ENCODE measurements at places on chromosomes 3 and 15. TPM values are rescaled to one million over a fixed set of nuclear protein-coding genes. Genes with fewer than 3 reads are reported as not detected.

DNA sequence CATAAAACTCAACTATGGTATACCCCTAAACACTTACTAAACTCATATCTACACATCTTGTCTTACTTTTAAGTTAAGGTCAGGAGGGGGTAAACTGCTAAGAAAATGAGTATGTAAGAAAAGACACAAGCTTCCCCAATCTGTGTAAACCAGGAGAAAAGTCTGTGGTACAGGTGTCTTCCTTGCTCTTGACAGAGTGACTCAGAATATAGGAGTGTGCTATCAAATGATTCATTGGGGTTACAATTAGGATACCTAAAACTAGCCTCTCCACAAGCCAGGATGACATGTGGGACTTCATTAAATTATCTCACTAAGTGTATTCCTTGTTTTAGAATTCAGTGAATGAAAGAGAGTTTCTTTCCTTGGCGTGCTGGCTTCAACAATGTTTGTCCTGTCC lies 274.8 kb downstream of the BBX start:
- no peak overlapping the region for H3K27ac ChIP-seq
- H3K27me3 ChIP-seq, result no peaks in the 10 kb centered on the region
- no peaks in the 10 kb centered on the region for H3K36me3 ChIP-seq
- H3K4me1 ChIP-seq, result no peaks in the 10 kb centered on the region

CMTM8 gene
- 24.5 TPM for total RNA-seq

GRCh38 chr3:44915702-44916438 lies 41.5 kb downstream of the TGM4 start:
- no peaks in the 10 kb centered on the region for H3K27me3 ChIP-seq
- H3K4me1 ChIP-seq, result no peaks in the 10 kb centered on the region
- H3K27ac ChIP-seq, result no peak overlapping the region
- no peak overlapping the region for H3K4me3 ChIP-seq
- H3K36me3 ChIP-seq, result no peaks in the 10 kb centered on the region
- peak; percentile 65 for DNase-seq

GRCh38 chr15:38149315-38149714 lies 103.3 kb upstream of the SPRED1 start:
- H3K27me3 ChIP-seq, result no peaks in the 10 kb centered on the region
- no peak overlapping the region for H3K4me3 ChIP-seq
- no peak overlapping the region for H3K27ac ChIP-seq

MYO5C gene
- total RNA-seq, result 28.8 TPM

LDHAL6B gene
- not detected for total RNA-seq

DNA sequence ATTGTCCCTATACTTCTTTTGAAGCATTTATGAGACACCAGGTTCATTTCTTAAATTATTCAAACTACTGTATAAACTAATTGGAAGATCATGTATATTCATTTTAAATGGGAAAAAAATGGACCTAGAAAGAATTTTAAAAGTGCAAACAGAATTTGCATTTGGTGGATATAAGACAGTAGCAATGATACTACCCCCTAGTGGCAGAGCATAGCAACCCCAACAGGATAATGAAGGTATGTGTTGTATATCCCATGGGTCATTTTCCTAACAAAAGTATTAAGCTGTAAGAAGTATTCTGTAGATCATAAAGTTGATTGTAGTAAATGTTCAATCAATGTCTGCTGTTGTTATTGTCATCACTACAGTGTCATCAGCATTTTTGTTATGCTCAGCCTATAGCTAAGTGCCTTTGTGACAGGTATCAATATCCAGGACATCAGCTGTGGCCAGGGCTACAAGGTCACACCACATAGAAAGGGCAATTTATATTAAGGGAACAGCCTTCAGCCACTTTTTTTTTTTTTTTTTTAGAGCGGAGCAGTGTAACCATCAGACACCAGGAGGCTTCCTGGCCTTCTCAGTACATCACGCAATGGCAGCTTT lies 175.8 kb downstream of the FOXB1 start:
- H3K36me3 ChIP-seq, result no peaks in the 10 kb centered on the region
- H3K4me1 ChIP-seq, result peaks cover 3% of the 10 kb centered on the region
- no peak overlapping the region for H3K4me3 ChIP-seq
- DNase-seq, result peak; percentile 76

DNA sequence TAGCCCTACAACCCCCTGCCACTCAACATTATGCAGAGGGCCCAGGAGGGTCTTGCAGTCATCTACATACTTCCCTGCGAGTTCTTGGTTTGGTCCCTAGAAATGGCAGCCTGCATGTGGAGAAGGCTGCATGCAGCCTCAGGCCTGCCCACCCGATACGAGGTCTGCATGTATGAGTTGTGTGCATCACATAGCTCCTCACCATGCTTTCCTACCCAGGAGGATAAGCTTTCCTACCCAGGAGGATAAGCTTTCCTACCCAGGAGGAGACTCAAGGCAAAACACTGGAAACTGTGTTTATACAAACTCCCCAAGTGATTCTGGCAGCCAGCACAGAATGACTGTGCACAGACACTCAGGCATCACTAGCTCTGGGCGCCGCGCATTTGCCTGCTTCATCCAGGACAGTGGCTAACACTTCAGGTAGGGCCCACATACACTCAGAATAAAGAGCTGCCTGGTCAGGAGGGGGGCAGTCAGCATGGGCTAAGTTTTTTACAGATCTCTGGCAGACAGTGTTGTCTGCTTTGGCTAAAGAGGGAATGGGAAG lies 187.7 kb downstream of the THSD4 start:
- H3K4me1 ChIP-seq, result no peaks in the 10 kb centered on the region
- no peaks in the 10 kb centered on the region for H3K27me3 ChIP-seq
- no peak for DNase-seq
- no peaks in the 10 kb centered on the region for H3K36me3 ChIP-seq
- H3K27ac ChIP-seq, result no peak overlapping the region
- H3K4me3 ChIP-seq, result no peak overlapping the region

GRCh38 chr3:168489301-168489700 lies 393.6 kb upstream of the GOLIM4 start:
- H3K4me1 ChIP-seq, result no peaks in the 10 kb centered on the region
- DNase-seq, result no peak
- H3K27me3 ChIP-seq, result no peaks in the 10 kb centered on the region
- no peak overlapping the region for H3K27ac ChIP-seq
- H3K4me3 ChIP-seq, result no peak overlapping the region

PYGO1 gene
- 0.52 TPM for total RNA-seq

DNA sequence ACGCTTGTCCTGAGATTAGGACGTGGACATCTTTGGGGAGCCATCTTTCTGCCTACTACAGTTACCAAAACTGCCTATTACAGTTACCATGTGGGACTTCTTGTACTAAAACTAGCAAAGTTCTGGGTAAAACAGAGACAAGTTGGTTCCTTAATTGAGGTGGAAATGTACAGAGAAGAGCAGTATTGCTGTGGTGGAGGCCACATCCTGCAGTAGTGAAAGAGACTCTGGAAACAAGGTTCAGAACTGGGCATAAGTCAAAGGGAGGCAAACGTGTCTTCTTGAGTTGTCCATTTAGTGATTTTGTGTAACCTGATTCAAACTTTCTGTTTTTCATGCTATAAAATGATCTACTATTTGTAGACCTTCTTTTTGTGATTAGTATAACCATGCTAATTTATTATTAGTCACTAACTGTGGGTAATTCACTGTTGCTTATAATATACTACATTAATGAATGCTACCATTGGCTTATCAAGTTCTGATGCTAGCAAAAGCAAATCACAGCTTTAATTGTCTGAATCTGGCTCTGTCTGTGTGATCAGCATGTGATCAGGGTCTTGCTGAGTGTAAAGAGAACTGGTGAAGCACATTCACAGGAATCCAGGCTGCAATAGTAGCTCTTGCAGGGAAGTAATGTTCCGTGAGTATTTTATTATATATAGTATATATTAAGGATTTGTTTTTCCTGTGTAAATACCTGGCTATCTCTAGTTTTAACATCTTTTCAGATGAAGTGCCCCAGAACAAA lies 207.9 kb upstream of the GAP43 start:
- H3K27me3 ChIP-seq, result no peaks in the 10 kb centered on the region
- DNase-seq, result no peak
- no peaks in the 10 kb centered on the region for H3K36me3 ChIP-seq
- H3K4me1 ChIP-seq, result no peaks in the 10 kb centered on the region
- no peak overlapping the region for H3K4me3 ChIP-seq

- no peak for DNase-seq
- H3K27me3 ChIP-seq, result no peaks in the 10 kb centered on the region
- H3K4me1 ChIP-seq, result no peaks in the 10 kb centered on the region
- no peak overlapping the region for H3K4me3 ChIP-seq
- H3K27ac ChIP-seq, result no peak overlapping the region
- H3K36me3 ChIP-seq, result no peaks in the 10 kb centered on the region
Observed at GRCh38 chr15:91471468-91471867, 371.4 kb downstream of the SV2B start.

- H3K4me3 ChIP-seq, result no peak overlapping the region
- H3K27me3 ChIP-seq, result no peaks in the 10 kb centered on the region
- no peaks in the 10 kb centered on the region for H3K36me3 ChIP-seq
- H3K27ac ChIP-seq, result no peak overlapping the region
Observed at GRCh38 chr3:130851277-130851676, 42.6 kb upstream of the ATP2C1 start.

DNA sequence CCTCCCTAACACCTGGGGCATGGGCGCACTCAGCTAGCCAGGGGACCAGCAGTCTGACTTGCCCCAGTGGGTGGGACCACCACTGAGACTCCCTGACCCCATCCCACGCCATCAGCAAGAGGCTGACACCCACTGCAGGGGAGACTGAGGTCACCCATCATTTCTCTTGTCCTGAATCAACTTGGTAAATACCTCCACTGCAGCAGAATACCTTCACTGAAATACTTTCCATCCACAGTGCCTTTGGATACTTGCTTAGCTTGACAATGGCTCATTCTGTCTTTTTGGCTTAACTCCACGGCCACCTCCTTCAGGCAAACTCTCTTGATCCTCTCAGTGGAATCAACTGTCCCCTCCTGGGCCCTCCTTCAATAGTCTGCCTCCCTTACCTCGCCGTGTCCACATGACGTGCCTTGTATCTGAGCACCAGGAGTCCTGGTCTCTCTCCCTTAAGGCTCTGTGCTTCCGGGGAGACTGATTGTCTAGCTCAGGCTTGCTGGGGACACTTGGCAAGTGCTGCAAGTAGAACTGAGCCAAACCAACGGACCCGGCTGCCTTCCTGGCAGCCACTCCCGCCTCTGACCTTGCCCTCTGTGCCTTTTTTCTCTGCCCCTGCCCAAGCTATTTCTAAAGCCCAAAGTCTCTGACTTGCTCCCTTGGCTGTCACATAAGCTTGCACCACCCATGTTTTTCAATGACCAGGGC lies 119.1 kb downstream of the ADCY5 start:
- H3K36me3 ChIP-seq, result no peaks in the 10 kb centered on the region
- no peak overlapping the region for H3K27ac ChIP-seq
- H3K4me3 ChIP-seq, result no peak overlapping the region
- H3K27me3 ChIP-seq, result no peaks in the 10 kb centered on the region
- H3K4me1 ChIP-seq, result no peaks in the 10 kb centered on the region

SKOR1 gene
- 0.17 TPM for total RNA-seq

DNA sequence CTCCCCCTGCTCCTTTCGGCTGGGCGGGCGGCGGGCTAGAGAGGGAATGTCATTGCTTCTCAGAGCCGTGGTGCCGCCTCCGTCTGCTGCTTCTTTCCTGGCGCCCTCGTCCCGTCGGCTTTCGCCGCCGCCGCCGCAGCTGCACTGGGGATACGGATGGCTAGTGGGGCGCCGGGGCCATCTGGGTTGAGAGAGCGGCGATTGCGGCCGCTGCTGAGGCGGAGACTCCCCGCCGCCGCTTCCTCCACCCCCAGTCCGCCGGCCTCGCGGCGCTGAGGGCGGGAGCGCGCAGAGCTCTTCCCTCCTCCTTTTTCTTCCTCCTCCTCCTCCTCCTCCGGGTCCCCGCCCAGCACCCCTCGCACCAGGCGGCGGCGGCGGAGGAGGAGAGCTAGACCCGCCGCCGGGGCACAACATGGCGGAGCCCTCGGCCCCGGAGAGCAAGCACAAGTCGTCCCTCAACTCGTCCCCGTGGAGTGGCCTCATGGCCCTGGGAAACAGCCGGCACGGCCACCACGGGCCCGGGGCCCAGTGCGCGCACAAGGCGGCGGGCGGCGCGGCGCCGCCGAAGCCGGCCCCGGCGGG lies at the start of gene STT3B:
Gene STT3B, plus strand, starts transcription at position 339 of the 582 bp plus-strand sequence. Its CDS starts 74 bp downstream, at position 413.
- H3K4me1 ChIP-seq, result peaks cover 36% of the 10 kb centered on the region
- no peaks in the 10 kb centered on the region for H3K36me3 ChIP-seq
- peak within 1 kb of the TSS; percentile 99 for H3K27ac ChIP-seq
- DNase-seq, result peak; percentile 81
- H3K27me3 ChIP-seq, result no peaks in the 10 kb centered on the region

DNA sequence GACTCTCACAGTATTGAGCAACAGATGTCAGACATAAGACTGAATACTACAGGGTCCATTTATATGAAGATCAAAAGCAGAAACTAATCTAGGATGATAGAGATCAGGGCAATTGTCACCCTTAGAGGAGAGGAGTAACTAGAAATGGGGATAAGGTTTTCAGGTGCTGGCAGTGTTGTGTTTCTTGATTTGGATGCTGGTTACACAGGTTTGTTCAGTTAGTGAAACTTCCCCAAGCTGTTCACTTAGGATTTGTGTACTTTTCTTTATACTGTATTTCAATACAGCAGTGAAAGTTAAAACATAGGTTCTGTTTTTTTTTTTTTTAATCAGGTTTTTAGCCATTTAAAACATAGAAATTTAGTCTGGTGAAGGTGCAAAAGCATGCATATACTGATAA lies 39.1 kb upstream of the CMTM7 start:
- no peak overlapping the region for H3K27ac ChIP-seq
- H3K4me3 ChIP-seq, result no peak overlapping the region
- no peaks in the 10 kb centered on the region for H3K27me3 ChIP-seq
- peaks cover 18% of the 10 kb centered on the region for H3K4me1 ChIP-seq

GNB4 gene
- 28.4 TPM for total RNA-seq

DNA sequence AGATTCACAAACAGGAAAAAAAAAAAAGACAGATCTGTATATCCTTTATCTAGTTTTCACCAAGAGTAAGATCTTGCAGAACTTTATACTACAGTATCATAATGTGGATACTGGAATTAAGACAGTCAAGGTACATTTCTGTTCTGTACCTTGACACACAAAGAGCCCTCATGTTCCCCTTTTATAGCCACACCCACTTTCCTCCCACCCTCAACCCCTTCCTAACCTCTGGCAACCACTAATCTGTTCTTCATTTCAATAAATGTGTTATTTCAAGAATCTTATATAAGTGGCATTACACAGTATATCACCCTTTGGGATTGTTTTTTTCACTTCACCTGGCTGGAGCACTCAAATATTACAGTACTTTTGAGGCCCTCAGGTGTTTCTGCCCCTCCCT lies 3.6 kb upstream of the RAB6B start:
- no peaks in the 10 kb centered on the region for H3K36me3 ChIP-seq
- no peak for DNase-seq
- H3K4me1 ChIP-seq, result no peaks in the 10 kb centered on the region
- peaks cover 35% of the 10 kb centered on the region for H3K27me3 ChIP-seq
- no peak overlapping the region for H3K4me3 ChIP-seq

Data from GM23338 (cell line).